BE2C (cell line): ENCODE measurements at places on chromosomes 12 and 14.

GRCh38 chr12:52687497-52688385, 7.5 kb upstream of the KRT1 start:
- no peak for DNase-seq

DNA sequence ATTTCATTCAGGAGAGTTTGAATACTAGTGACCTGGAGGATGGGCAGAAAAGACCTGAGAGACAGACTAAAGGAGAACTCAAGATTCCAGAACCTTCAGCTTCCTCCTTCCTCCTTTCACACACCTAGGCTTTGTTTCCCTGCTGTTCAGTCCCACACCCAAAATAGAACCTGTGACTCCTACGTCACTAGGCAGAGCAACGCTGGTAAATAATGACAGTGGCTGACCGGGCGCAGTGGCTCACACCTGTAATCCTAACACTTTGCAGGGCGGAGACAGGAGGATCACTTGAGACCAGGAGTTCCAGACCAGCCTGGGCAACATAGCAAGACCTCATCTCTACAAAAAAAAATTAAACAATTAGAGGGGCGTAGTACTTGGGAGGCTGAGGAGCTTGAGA, 166.4 kb upstream of the FKBP4 start:
- DNase-seq = no peak

GRCh38 chr14:69154779-69155178, 1.9 kb upstream of the DCAF5 start:
- DNase-seq = peak; percentile 36

DNA sequence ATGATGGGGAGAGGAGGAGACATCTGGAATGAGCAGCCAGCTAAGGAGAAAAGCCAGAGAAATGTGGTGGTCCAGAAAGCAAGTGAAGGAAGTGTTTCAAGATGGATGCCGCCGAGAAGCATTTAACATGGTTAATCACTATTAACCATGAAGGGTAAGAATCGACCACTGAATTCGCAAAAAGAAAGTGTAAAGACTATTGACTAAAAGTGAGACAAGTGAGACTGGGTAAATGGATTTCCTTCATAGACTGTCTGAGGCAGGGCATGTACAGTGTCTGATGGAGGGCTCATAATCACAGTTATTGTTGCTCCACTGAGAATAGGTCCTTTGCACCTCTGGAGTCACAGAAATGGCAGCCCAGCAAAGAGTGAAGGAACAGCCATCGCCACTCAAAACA, 25.3 kb upstream of the CLMN start:
- no peak for DNase-seq

DNA sequence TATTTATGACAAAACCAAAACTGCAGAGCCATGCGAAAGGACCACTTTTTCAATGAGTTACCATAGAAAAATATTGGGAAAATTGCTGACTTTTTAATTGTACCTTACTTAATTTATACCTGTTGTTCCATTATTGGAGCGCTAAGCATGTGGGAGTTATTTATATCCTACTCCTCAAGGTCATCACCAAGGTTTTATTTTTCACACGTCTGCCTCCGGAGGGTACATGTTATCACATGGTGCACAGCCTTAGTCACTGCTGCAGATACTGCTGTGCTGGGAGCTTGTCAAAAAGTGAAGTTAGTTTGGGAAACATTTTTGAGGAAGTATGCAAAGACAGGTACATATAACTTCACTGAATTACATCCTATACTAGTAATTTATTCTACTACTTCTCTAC, 1444.3 kb downstream of the AACS start:
- no peak for DNase-seq

- no peak for DNase-seq
Measured at GRCh38 chr12:10289005-10289754, 18.5 kb upstream of the KLRD1 start.

GRCh38 chr12:69916544-69917235, 91.7 kb downstream of the MYRFL start:
- DNase-seq = no peak

GRCh38 chr14:73834261-73834625, 17.4 kb upstream of the PTGR2 start:
- no peak for DNase-seq

- DNase-seq = no peak
Measured at GRCh38 chr14:23366426-23366921, 1.5 kb upstream of the EFS start.

DNA sequence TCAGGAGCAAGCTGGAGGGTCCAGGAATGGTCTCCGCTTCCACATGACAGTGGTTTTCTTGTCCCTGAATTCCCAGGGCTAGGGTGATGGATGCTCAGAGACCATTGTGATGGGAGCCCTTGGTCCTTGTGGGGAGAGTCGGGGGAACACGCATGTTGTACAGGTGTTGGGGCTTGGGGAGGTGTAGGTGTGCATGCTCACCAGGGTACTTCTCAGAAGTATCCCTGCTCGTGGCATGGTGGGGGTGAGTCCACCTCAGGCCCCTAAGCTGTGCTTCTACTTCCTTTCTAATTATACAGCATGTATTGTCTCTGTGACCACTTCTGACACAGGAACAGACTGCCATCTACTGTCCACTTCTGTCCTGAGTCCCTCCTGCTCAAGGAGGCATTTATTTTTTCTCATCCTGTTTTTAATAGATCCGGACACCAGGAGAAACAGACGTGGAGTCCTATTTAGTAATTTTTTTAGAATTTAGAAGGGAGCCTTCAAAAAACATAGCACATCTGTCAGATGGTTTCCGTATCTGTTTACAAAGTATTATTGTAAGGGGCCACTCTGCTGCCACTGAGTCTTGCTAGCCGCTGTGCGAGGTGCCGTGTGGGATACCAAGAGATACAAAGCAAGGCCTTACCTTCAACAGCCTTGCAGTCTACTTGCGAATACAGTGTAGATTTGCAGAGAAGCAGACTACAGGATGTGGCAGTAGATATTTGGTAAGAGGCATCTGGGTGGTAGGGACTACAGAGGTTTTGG, 10.5 kb downstream of the NTF3 start:
- DNase-seq = no peak

DNA sequence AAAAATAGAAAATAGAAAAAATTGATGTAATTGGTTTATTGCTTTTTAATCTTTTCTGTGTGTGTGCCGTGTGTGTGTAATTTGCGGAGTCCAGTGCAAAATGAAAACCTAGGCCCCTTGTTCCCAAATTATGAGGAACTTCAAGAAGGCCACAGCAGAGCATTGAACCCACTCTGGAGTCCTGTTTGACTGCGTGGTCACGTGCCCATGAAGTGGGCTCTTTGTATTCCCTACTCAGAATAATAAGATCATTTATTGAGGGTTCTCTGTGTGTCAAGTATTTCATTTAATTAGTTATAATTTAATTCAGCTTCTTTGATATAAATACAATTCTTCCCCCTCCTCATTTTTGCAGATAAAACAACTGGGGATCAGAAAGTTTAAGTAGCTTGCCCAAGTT, 12.3 kb upstream of the NINJ2 start:
- no peak for DNase-seq

DNA sequence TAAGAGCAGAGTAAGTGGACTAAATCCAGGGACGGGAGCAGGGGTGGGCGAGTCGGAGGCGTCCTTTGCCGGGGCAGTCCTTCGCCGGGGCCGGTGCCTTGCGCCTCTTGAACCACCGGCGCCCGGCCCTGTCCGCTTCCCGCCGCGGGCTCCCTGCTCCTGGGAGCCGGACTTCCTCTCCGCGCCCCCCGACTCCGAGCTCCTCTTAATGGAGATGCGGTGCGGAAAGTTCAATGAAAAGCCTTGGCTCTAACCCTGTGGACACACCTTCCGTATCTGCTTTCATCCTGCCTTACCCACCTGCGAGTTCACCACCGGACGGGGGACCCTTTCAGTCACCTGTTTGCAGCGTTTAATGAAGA, 412 bp downstream of the FGFR1OP2 start:
- DNase-seq = no peak

- DNase-seq = no peak
Measured at GRCh38 chr12:82415402-82415801, 57.1 kb downstream of the METTL25 start.

DNA sequence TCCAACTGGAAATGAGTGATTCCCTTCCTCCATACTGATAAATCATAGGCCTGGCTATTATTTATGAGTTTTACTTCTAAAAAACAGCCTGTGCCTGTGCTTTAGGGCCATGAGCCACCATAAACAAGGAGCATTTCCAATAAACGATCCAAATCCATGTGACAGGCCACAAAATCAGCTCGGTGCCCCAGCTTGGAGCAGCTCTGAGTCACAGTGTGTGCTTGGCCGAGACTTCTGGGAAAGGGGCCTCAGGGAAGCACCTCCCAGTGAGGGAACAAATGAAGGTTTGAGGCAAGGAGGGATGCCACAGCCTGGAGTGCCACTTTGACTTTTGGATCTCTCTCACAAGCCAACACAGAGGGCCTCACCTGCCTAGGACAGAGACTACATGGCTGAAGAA, 190.4 kb downstream of the NTF3 start:
- no peak for DNase-seq
